ENCODE measurements at places on chromosomes 11 and 22. TPM values are rescaled to one million over a fixed set of nuclear protein-coding genes. Genes with fewer than 3 reads are reported as not detected.

Gene OVCH2
- total RNA-seq: 0.79 TPM

Gene FJX1
- 33.3 TPM for total RNA-seq

Gene OR5D14
- total RNA-seq: not detected

Gene PI4KA
- 39.0 TPM for total RNA-seq

Gene MS4A3
- not detected for total RNA-seq

Gene MTNR1B
- not detected for total RNA-seq

Gene PKDREJ
- not detected for total RNA-seq

Gene ALDH3B1
- total RNA-seq: 37.2 TPM

Gene MMP12
- total RNA-seq: not detected

Gene CDC42BPG
- total RNA-seq: 3.7 TPM

Gene FANCF
- total RNA-seq: 13.6 TPM

Gene CCDC87
- total RNA-seq: not detected

Gene SCGB1C1
- not detected for total RNA-seq

Gene PDGFB
- 0.37 TPM for total RNA-seq

Gene SUSD2
- 13.3 TPM for total RNA-seq

Gene GLYAT
- not detected for total RNA-seq

Gene ART1
- not detected for total RNA-seq

Gene TRIM66
- total RNA-seq: 27.4 TPM

Gene MS4A15
- total RNA-seq: not detected

Gene CRACR2B
- 1.2 TPM for total RNA-seq

Gene SLC1A2
- total RNA-seq: not detected

Gene SLC22A6
- total RNA-seq: not detected

Gene OR51A4
- not detected for total RNA-seq

Gene ZNF214
- 3.1 TPM for total RNA-seq

Gene GRIA4
- not detected for total RNA-seq

Gene SLC16A8
- not detected for total RNA-seq

Gene JAM3
- 1.6 TPM for total RNA-seq

Gene GGT1
- total RNA-seq: 0.63 TPM

Gene PPP6R3
- 95.7 TPM for total RNA-seq

Gene TRIM49
- not detected for total RNA-seq

Gene ALX4
- total RNA-seq: not detected

Gene OR8G5
- total RNA-seq: not detected

Gene ANO5
- not detected for total RNA-seq

Gene SESN3
- 6.3 TPM for total RNA-seq

Gene NUDT8
- 3.6 TPM for total RNA-seq

Gene SLC6A5
- total RNA-seq: not detected

Gene TRIM6
- total RNA-seq: 0.75 TPM

Gene SPCS2
- 217 TPM for total RNA-seq

Gene CECR2
- not detected for total RNA-seq

Data from MCF 10A (cell line).